ENCODE measurements at places on chromosomes 11 and 22.

- no peak for DNase-seq
These were observed 226.1 kb upstream of the FAT3 start for GRCh38 chr11:91998481-91998880.

- DNase-seq, result no peak
These were observed 15.7 kb downstream of the ZNF214 start for GRCh38 chr11:7004482-7004881.

DNA sequence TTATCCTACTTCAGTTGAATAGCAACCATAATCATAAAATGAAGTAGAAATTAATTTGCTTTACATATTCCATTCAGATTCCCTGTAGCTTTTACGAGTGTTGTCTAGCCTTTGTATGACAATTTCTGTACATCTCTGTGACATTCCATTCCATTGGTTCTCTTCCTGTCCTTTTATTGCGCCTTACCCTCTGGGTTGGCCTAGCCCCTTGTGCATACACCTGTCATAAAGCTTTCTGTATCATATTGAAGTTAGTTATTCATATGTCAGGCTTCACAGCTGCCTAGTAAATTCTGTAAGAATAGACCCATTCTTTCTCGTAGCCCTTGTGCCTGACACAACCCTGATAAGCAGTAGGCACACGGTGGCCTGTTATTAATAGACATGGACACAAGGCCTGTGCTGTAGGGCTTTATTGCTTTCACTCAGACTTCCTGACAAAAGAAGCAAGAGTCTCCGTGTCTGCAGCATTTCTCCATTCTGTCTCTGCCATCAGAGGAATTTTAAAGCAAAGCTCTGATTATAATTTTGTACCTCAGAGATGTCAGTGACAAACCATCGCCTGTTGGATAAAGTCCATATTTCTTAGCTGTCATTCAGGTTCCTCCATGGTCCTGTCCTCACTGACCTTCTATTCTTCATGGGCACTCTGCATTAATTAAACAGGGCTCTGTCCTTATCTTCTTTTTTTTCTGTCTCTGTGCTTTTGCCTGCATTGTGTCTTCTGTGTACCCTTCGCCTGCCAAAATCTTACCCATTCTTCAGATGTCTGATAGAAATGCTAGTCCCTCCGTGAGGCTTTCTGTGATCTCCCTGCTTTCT is 49.4 kb downstream of the BID start:
- DNase-seq, result no peak

DNA sequence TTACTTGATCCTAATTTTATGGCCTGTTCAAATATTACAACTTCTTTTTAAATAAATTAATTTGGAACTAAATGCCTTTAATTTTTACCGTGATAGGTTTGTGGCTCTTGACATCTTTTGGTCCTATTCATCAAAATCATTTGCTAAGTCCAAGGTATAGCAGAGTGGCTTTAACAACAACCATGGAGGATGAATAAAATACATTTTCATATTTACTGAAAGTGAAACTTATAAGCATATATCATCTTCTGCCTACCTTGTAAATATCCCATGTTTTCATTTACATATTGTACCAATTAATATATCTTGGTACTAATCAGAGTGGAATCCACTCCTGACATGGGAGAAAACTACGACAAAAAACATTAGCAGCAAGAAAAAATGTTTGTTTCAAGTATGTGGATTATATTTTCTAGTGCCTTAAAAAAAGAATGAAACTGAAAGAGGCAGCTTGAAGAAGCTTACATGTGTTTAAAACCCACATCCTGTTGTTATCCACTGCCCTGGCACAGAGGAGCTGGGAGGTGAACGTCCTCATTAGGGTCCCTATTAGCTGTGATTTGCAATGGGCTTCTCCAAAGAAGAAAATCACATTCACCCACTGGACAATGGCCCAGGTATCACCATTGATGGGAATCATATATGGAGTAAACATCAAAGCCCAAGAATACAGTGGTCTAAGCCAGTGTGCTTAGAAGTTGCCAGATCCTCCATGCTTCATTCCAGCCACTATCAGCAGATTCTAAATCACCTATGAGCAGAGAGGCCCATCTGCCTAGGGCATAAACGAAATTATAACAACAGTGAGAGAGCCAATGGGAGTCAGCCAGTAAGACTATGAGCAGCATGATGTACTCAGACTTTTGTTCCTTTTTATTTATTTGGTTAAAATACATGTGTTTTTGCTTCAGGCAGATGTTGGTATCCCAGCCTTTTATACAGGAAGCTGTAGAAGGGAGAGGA is 84.7 kb downstream of the MAML2 start:
- DNase-seq, result no peak

DNA sequence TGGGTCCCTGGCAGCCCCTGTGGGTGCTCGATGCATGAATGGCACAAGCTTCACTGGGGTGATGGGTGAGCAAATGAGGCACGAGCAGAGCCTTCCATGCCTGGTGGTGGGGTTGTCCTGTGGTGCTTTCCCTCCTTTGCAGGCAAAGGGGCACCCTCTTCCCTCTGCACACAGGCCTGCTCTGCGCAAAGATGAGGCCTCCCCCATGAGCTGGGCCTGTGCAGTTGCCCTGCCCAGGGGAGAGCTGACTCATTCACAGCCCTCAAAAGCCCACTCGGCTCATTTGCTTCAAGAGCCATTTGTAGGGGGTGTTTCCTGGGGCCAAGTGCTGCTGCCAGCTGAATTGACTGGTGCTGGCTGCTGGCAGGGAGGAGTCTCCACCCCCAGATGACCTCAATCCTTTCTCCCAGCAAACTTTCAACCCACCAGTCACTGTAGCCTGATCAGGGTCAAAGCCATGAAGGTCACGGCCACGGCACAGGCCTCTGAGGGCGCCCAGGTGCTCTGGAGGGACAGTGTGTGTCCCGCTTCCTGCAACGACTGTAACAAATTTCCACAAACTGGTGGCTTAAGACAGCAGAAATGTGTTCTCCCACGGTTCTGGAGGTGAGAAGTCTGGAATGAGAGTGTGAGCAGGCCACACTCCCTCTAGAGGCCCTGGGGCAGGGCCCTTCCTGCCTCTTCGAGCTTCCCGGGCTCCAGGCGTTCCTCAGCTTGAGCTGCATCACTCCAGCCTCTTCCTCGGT is 48.8 kb upstream of the ANO1 start:
- no peak for DNase-seq

- DNase-seq, result peak; percentile 74
These were observed 27.8 kb upstream of the ZNRF3 start for GRCh38 chr22:28855355-28856094.

DNA sequence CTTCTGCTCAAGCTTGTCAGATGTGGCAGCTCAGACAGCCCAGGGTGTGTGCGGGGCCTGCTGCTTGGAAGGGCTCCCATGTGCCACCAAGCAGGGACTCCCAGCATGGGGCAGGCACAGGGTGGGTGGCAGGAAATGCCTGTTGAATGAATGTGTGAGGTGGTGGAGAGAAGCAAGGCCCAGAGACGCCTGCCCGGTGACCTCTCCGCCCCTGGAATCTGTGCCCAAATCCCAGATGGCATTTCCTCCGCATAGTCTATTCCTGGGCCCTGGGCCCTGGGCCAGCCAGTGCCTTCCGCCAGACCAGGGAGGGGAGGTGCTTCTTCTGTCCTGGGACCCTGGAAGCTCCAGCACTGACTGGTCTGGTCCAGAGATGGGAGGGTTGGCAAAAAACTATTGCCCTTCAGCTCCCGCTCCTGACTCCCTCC is 3.7 kb downstream of the CST6 start:
- no peak for DNase-seq

GRCh38 chr22:37943136-37943824 is 10.1 kb downstream of the C22orf23 start:
- DNase-seq, result no peak

DNA sequence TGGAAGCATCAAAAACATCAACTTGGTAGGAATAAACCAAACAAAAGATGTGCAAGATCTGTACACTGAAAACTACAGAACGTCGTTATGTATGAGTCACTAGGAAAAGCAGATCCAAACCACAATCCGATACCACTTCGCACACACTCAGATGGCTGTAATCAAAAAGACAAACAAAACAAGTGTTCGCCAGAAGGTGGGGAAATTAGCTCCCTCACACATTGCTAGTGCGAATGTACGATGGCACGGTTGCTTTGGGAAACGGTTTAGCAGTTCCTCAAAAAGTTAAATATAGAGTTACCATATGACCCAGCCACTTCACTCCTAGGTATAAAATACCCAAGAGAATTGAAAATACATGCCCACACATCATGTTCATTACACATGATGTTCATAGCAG is 14.8 kb upstream of the CARD10 start:
- DNase-seq, result no peak

- DNase-seq, result no peak
These were observed 135.6 kb downstream of the ST3GAL4 start for GRCh38 chr11:126491092-126491491.

DNA sequence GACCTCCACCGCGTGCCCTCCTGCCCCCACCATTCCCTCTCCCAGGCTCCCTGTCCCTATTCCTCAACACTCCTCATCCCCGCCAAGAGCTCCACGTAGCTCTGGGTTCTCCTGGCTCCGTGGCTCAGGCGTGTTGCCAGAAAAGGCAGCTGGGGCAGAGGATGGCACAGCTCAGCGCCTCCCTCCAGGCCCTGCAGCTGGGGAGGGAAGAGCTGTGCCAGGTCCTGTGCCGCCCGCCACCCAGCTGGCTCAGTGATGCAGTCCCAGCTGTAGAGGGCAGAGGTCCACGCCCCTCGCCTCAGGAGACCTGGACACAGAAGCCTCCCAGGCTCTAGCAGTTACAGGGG is 4.2 kb downstream of the ARHGAP1 start:
- DNase-seq, result peak; percentile 96

DNA sequence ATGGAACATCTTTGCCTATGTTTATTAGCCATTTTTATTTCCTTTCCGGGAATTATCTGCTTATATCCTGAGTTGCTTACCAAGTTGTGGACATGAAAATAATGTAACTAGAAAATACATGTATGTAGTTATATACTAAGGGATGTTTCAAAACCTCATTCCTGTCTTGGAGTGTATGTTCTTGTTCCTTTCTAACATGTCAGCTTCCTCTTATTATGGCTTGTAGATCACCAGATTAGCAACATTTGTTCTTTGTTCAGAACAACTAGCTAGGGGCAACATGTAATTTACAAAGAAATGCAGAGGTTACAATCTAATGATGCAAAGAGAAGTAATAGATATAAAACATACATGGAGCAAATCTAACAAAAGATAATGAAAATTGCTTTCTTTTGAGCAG is 13.1 kb upstream of the TMEM123 start:
- DNase-seq, result no peak

- no peak for DNase-seq
These were observed 8.7 kb downstream of the GLB1L2 start for GRCh38 chr11:134340354-134340964.

GRCh38 chr11:116808262-116809175 is 14.6 kb downstream of the APOA4 start:
- DNase-seq, result no peak

DNA sequence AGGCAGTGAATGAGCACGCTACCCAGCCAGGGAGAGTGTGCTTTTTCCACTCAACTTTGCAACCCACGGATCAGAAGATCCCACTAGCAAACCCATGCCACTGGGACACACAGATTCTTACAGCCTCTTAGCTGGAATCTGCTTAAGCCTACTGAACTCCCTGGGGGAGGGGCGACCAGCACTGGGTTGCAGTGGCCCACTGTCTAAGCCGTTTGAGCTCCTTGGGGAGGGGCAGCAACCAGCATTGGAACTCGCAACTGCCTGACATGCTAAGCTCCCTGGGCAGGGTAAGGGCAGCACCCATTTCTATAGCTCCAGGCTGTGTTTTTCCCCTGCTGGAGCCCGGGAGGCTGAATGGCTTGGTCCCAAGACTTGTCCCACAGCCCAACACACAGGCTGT is 99.6 kb downstream of the FAM168A start:
- DNase-seq, result no peak

- no peak for DNase-seq
These were observed 61.6 kb upstream of the PPARA start for GRCh38 chr22:46088541-46089311.

DNA sequence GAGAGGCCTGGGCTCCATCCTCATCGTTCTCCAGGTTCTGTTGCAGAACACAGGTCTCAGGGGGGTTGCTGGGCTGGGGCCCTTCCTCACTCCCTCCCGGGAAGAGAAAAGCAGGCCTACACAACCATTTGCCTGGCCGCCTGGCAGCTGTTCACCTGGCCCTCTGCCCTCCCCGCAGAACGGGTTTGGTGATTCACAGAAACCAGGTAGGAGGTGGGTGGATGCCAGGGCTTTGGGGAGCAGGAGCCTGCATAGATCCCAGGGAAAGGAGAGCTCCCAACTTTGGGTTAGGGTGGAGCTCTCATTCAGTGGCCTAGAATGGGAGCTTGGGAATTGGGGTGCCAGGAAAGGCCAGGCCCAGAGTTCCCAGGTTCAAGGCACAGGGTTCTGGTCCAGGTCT is 995 bp downstream of the TMEM134 start:
- no peak for DNase-seq

- DNase-seq, result no peak
These were observed 98.0 kb upstream of the OR5AK2 start for GRCh38 chr11:56890584-56891305.

DNA sequence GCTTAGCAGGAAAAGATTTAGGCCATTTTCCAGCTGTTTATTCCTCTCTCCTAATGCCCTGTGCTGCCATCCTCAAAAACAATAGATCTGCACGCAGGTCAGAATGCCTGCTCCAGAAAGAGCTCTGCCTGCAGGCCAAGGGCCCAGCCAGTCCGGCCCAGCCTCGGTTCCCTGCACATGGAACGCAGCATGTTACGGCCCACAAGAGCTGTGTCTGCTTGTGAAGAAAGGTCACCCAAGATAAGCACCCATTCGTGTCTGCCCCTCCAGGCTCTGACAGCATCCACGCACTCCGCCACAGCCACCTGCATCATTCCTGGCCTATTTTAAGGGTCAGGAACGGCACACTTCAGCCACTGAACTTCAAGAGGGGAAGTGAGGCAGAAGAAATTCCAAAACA is 152.2 kb downstream of the SPATA19 start:
- no peak for DNase-seq

DNA sequence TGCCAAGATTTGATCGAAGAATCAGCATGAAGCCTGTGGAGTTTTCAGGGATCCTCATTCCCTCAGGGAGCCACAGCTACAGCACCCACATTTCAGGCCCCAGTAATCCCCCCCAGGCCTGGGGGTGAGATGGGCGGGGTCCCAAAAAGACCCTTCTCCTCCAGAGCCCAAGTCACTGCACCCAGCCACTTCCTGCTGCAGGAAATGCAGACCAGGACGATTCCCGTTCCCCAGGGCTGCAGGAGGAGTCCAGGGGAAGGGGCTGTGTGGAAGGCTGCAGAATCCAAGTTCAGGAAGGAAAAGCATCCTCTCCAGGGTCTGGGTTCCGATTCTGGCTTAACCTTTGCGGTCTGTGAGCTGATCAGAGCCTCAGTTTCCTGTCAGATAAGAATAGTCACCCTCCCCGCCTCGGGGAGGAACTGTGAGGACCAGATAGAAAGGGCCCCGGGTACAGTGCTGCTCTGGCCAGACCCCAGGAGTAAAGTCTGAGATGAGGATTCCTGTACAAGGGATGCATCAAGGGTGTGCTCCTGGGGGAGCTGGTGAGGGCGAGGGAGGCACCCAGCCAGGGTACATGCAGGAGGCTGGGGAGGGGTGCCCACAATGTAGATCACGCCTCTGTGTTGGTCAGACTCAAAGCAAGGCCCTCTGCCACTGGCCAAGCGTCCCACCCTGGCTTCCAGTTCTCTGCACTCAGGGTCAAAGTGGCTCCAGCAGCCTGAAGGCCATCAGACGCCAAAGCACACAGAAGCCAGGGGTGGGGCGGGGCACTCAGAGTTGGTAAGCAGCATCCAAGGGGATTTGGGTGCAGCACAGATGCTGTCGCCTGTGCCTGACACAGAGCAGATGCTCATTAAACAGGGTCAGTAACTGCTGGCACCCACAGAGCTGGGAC is 30.1 kb upstream of the TP53I11 start:
- DNase-seq, result no peak

GRCh38 chr11:776561-777287 is 563 bp downstream of the GATD1 start:
- DNase-seq, result no peak

All from putamen (tissue), 1 donor.